ENCODE measurements at places on chromosomes 11 and 22.

DNA sequence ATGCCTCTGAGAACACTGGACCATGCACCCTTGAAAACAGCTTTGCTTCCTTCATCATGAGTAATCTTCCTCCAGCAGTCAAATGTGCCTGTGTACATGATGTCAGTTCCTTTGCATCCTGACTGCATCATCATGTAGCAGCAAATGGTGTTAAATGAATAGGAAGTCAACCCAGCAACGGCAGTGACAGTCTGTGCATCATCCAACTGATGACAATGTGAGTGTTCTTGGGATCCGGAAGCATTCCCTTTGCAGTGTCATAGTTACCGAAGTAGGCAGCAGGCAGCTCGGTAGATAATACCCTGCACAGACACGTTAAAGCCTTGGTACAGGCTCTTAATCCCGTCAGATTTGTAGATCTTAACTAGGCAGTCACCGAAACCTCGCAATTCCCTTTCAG is 2.5 kb downstream of the WBP2NL start:
- no peak for DNase-seq

- no peak for DNase-seq
Measured at GRCh38 chr22:44445731-44446130, 52.3 kb downstream of the RTL6 start.

GRCh38 chr11:96246718-96247552 is 96.1 kb downstream of the MAML2 start:
- no peak for DNase-seq

- no peak for DNase-seq
Measured at GRCh38 chr11:18590571-18590970, 2.0 kb upstream of the UEVLD start.

- DNase-seq, result no peak
Measured at GRCh38 chr11:8332196-8332595, 68.5 kb upstream of the LMO1 start.

DNA sequence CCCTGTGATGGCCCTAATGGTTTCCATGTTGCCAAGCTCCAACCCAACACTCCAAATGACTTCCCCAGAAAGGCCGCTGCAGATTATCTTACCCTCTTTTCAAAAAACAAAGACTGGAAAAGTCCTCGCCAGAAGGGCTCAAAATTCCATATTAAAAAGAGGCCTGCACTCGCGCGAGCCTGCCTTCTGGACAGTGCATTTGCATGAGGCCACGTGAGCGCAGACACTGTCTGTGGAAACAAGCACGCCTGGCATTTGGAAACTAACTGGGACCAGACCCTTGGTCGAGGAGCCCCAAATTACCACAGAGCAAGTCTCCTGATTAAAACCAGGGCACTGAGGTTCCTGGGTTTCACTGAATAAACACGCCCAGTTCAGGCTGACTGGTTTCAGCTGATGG is 42.9 kb downstream of the ABTB2 start:
- DNase-seq, result no peak

GRCh38 chr11:110311783-110312579 is 15.6 kb upstream of the RDX start:
- no peak for DNase-seq

GRCh38 chr11:26329206-26329605 is 2.7 kb upstream of the ANO3 start:
- no peak for DNase-seq

- no peak for DNase-seq
Measured at GRCh38 chr11:14551380-14551779, 31.2 kb upstream of the PSMA1 start.

DNA sequence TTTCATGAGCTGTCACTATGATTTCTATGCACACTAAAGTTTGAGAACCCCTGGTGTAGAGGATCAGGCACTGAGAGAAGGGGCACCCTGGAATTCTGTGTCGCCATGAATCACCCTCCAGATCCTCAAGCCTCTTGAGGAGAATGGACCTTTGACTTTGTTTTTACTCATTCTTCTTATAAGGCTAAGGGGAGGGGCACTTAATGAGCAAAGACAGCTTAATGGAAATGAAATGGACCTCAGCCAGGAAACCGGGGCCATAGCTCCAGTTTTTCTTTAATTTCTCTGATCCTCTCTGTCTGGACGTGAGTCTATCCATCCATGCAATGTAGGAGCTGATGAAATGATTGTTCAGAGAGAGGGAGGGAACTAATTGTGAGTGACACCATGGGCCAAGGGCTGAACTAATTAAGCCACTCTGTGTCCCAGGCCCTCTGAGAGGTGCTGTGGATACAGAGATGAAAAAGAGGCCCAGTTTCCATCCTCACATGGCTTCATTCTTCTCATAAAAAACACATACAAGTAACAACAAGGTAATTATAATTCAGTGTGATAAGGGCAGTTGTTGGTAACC is 32.8 kb downstream of the OR2AT4 start:
- no peak for DNase-seq

DNA sequence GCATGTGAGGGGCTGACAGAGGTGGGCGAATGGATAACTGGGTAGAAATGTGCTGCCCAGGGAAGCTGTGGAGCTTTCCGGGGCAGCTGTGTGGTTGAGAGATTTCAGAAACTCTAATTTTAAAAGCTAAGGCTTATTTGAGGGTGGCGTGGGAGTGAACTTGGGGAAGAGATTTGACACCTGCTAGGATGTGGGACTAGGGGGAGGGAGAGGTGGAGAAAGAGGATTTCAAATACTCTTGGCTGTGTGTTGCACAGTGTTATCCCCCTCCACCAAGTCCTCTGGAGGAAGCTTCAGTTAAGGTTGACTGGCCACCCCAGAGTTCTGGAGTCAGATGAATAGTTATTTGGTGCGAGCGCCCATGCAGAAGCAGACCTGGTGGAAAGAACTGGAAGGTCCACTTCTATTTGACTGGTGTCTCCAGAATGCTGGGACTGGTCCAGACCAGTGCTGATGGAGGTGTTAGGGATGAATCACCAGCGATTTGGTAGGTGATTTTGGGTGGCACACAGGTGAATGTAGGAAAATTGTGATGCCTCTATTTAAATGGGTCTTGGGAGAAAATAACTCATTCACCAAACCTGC is 72.8 kb upstream of the ALX4 start:
- DNase-seq, result no peak

GRCh38 chr11:121889931-121890330 is 226.1 kb downstream of the BLID start:
- no peak for DNase-seq

GRCh38 chr11:75469785-75470405 is 36.9 kb upstream of the KLHL35 start:
- no peak for DNase-seq

- DNase-seq, result no peak
Measured at GRCh38 chr11:19290356-19290755, 49.6 kb upstream of the E2F8 start.

DNA sequence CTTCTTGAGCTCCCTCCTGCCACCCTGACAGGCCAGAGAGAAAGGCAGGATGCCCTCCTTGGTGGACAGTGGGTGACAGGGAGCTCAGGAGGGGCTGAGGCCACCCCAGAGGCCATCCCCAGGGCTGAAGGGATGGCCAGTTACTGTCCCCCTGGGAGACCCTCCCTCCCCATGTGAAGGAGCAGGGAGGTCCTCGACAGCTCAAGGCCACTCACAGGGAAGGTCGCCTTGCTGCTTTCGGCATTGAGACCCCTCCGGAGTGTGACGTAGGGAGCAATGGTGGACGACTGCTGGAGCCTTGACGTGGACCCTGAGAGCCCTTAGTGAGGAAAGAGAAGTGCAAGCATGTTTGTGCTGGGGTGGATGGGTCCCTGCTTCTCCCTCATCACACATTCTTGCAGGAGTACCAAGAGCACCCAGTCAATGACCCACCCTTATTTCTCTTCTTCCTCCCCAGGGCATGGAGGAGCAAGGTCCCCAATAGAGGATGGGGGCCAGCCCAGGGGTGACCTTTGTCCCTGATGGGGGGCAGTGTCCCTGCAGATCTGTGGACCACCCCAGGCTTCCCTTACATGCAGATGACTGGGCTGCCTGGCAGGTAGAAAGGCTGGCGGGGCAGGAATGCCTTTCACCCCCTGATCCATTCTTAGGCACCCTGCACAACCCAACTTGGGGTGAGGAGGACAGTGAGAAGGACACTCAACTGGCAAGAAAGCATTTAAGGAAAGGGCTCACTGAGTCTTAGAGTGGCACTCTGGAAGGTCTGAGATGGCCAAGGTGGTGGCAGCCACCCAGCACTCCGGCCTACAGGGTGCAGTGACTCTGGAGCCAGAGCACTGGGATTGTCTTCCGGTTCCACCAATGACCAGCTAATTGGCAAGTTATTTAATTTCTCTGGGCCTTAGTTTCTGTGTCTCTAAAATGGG is 51.4 kb downstream of the C11orf58 start:
- DNase-seq, result no peak

DNA sequence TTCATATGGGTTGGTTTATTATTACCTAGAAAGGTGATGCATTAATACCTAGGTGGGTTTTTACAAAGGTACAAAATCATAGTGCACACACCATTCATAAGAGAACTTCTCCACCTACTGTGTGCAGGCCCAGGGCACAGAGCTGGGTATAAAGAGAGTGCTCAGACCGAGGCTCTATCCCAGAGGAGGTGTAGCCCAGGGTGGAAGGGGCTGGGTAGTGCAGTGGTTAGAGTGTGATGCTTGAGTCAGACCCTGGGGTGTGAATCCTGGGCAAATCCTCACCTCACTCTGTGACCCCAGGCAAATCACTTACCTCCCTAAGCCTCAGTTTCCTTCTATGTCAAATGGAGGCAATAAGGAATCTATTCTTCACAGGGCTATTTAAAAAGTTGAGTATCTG is 32.2 kb downstream of the PARVG start:
- DNase-seq, result no peak

DNA sequence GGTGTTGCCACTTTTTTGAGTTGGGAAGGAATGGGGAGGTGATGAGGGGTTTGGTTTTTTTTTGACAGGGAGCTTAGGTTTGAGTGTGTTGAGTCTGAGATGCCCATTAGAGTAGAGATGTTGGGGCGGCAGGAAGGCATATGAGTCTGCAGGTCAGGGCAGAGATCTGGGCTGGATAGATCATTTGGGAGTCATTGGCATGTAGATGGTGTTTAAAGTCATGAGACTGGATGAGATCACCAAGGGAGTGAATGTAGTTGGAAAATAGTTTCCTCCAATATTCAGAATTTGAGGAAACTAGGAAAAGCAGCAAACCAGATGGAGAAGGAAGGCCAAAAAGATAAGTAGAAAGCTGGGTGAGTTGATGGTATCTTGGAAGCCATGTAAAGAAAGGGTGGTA is 2.1 kb upstream of the ANAPC15 start:
- DNase-seq, result no peak

GRCh38 chr22:32522237-32522636 is 47.6 kb downstream of the FBXO7 start:
- DNase-seq, result no peak

- DNase-seq, result no peak
Measured at GRCh38 chr11:47184711-47185304, 1.4 kb downstream of the PACSIN3 start.

DNA sequence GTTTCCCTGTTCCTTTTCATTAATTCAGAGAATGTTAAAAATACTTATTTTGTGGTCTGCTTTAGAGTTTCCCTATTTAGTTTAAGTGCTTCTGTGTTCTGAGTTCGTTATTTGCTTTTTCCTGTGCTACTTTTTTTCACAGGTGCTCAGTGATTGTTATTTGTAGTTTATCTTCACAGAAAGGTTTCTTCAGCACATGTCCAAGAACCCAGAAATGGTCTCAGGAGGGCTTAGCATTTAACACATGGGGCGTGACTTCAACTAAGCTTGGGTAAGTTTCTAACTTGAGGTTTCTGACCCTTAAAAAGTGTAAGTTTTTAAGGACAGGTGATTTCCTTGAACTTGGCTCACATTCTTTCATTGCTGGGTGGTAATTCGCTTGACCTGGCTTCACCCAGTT is 157.3 kb downstream of the AASDHPPT start:
- DNase-seq, result no peak

- DNase-seq, result no peak
Measured at GRCh38 chr22:40312050-40312449, 34.2 kb upstream of the ADSL start.
